Renal pelvis (tissue), 12 donors: ENCODE measurements at places on chromosomes 7 and 10. TPM values are rescaled to one million over a fixed set of nuclear protein-coding genes. Genes with fewer than 3 reads are reported as not detected.

Gene TEX36
- polyA plus RNA-seq, result not detected

GRCh38 chr7:100360135-100360854 is 2.4 kb downstream of the PILRB start:
- DNase-seq, result no peak

DNA sequence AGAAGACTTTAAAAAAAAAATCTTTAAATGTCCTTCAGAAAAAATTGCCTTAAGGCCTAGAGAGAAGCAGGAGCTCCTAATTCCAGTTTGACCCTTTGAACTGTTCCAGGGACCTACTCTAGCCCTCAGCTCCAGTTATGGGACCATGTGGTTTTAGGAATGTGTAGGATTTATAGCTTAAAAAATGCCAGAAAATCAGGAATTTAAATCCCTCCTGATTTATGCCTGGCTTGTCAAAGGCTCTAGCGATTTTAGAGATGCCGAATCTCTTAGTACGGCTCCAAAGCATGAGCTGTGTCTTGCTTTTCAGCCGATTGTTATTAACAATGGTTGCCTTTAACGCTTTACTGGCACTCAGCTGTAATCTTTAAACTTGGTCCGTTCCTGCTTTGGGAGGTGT is 130.6 kb upstream of the NPVF start:
- DNase-seq, result peak; percentile 75

GRCh38 chr10:87674943-87675342 is 15.3 kb downstream of the PAPSS2 start:
- DNase-seq, result no peak

DNA sequence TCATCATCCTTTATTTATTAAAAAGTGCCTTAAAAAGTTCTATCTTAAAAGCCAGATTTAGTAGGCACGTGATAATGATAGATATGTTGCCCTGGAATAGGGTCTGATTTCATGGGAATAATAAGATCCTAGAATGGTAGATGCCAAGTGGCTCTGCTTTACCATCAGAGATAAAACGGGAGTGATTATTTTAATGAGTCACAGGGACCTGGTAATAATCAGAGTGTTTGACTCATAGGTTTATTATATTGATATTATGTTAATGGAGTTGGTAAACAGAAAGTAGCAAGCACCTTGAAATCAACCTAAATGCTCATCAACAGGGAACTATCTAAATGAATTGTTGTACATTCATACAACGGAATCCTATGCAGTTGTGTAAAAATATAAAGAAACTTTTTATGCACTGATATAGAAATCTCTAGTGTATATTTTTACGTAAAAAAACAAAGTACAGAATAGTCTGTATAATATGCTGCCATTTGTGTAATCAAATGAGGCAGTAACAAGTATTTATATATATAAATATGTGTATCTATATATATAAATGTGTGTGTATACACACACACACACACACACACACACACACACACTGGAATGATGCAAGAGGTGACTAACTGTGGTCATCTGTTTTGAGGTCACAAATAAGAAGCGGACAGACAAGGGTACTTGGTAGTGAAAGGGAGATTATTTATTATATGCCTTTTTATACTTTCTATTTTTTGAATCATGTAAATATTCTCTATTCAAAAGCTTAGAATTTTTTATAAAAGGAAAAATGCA is 78.6 kb upstream of the DYNC1I1 start:
- DNase-seq, result no peak

Gene TEX47
- polyA plus RNA-seq, result not detected
